ENCODE measurements at places on chromosomes 3 and 15.
A peak's percentile ranks its signal among the peaks of the same experiment; 100 is the strongest.

GRCh38 chr3:52463416-52463815 is 8.0 kb downstream of the NISCH start:
- DNase-seq, result no peak

DNA sequence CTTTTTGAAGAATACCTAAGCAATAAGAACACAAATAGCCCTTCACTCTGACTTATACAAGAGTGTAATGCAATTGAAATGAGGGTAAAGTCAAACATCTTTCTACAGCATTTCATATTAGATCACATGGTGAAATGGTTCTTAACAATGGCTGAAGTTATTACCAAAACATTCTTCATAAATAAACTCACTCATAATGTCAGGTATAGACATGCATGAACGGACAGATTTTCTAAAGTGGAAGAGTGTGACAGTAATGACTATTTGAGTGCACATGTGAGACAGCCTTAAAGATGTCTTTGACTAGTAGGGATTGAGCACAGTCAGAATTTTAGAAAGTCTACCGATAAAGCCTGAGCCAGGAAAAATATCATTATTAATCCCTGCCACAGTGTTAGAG is 471.0 kb downstream of the ZPLD1 start:
- DNase-seq, result no peak

- no peak for DNase-seq
Observed at GRCh38 chr3:76490064-76490463, 549.8 kb upstream of the ROBO2 start.

DNA sequence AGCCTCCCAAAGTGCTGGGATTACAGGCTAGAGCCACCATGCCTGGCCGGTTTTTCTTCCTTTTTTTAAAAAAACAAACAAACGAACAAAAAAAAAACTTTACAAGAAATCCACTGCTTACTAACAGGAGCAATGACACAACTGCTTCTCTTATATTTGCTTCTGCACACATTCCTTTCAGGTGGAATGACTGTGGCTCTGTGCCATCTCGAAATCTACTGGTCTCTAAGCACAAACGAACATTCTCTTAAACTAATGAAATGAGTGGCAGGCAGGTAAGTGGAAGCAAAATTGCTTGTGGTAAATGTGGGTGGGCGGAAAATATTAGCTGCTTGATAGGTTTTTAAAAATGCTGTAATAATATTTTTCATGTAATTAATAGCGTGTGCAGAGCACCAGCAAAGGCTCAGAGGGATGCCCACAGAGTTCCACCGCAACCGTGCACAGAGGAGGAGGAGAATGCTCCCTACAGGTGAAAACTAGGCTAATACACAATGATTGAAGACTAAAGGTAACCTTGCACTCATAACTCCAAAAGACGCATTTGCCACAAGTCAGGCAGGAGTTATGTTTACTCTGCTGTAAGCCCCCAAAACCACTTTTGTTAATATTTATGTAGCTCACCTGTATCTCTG is 77.4 kb downstream of the LSAMP start:
- DNase-seq, result no peak

DNA sequence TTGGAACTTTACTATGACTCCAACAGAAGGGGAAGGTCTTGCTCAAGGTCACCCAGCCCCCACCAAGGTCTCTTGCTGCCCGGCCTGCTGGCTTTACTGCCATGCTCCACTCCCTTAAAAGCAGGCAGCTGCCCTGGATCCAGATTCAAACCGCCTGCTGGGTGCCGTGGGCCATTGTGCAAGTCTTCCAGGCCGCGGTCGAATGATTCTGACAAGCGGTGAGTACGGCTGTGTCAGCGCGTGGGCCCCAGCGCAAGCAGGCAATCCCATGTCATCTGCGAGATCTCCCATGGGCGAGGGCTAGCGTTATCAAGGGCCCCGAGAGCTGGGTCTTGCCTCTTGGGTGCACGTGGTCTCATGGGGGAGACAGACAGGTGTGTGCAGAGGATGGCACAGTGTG is 37.6 kb downstream of the CORO2B start:
- no peak for DNase-seq

- DNase-seq, result no peak
Observed at GRCh38 chr3:176796371-176796770, 400.9 kb downstream of the TBL1XR1 start.

DNA sequence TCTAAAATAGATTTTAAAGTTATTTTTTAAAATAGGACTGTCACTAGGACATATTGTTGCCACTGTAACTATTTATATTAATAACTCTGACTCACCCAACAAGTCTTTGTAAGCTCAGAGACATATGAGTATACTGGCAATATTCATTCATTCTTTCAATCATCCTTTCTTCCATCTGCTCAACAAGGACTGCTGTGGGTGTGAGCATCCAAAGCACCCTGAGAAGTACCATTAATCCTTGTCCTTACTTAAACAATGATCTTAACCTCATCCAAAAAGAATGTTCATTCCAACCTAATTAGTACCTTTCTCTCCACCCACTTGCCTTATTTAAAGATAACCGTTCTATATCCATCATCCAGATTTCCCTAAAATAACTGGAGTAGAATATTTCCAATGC is 94.2 kb upstream of the PPP2R3A start:
- no peak for DNase-seq

- no peak for DNase-seq
Observed at GRCh38 chr3:99895703-99896441, 78.2 kb downstream of the CMSS1 start.

DNA sequence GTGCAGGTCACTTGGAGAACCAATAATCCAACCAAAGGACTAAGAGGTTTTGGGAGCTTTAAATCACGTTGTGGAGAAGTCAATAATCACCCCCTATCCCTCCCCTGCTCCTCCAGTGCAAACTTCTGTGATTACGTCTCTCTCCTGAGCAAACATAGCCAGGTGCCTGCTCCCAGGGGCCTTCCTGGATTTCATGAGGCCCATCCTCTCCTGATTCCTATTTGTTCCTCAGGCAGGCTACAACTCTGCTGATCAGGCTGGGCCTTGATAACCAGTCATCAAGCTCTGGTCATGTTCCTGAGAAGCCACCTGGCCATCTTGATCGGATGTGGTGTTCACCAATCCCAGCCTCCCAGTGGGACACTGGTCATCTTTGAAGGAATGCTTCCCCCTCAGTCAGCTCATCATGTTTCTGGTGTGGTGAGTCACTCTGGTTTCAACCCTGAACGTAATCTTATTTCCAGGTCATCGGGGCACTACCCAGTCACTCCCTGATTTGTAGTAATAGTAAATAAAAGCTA is 2.9 kb upstream of the ZNF710 start:
- DNase-seq, result no peak

GRCh38 chr3:81005992-81006391 is 755.5 kb downstream of the GBE1 start:
- no peak for DNase-seq

GRCh38 chr15:75348562-75349350 is 1.9 kb downstream of the NEIL1 start:
- DNase-seq, result no peak

GRCh38 chr15:59867086-59867855 is 136.8 kb upstream of the FOXB1 start:
- no peak for DNase-seq

DNA sequence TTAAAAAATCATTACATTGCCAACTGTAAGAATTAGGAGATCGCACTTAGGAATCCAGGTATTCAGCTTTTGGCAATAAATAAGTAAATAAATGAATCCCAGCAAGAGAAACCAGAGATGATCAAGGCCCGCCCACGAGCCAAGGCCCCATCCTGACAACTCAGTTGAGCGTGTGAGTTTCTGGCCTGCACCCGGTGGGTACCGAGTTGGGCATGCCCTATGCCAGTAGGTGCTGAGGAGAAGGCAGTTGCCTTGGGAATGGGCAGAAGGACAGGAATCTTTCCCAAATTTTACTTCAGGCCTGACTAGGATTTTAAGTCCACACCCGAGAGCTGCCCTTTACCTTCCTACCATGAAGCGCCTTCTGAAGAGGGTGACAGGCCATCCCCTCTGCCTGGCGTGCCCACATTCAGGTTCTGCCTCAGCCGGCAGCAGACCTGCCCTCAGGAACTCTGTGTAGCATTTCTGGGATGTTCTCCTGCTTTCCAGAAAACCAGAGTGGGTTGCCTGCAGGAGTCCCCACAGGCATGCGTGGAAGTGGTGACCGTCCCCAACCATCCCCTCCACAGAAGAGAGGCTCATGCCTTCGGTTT is 99.3 kb upstream of the ALDH1A3 start:
- DNase-seq, result no peak

DNA sequence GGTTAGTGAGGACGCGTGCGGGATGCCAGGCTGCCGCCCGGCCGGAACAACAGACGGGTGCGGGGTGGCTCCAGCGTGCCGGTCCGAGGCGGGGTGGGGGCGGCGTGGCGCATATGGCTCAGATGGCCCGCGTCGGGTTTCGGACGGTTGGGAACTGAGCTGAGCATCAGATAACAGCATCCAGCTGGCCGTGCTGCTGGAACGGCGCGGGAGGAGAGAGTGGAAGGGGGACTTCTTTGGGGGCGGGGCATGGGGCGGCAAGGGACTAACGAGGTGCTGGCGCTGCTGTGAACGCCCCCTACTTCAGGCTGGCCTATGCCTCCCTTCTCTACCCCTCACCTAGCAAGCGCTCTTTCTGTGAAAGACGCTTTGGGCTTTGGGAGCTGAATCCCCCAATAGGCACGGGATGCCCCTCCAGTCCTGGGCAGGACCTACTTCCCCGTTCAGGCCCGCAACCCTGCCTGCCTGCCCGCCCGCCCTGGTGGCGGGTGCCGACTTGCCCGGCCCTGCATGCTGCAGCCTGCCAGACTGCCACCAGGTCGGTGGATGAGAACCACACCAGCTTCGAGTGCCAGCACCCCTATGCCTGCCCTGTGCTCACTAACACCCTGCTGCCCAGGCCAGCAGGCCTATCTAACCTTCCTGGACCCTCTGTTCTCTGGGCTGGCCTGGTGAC is 542 bp downstream of the INKA1 start:
- peak; percentile 58 for DNase-seq

DNA sequence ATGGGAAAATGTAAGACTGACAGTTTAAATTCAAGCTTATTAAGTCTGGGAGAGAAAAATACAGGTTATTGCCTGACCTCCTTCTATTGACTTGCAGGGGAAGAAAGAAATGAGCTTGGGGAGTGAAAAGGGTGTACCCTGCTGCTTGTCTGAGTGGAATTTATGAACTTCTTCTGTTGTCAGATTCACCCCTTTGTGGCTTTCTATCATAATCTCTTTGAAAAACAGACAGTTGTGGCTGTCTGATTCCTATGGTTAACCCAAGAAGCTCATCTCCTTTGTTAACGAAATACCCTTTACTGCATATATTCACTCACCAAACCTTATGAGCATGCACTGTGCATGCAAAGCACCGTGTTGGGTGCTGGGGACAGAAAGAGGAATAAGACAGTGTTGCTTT is 22.5 kb downstream of the GPD1L start:
- no peak for DNase-seq

DNA sequence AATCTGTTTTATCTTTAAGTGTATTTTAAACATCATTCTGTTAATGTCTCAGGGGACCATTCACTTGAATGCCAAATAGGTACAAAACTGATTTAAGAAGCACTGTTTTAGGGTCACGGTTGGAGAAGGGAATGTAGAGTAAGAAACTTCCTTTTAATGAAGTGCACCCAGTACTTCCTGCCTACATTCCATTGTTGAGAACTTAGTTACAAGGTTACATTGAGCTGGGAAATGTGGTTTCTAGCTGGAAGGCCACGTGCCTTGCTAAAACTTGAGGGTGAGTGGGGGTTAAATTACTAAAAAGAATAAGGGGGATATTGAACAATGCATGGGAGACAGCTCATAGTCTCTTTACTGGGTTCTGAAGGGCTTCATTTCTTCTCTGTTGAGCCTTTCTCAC is 78.3 kb upstream of the TBC1D5 start:
- no peak for DNase-seq

DNA sequence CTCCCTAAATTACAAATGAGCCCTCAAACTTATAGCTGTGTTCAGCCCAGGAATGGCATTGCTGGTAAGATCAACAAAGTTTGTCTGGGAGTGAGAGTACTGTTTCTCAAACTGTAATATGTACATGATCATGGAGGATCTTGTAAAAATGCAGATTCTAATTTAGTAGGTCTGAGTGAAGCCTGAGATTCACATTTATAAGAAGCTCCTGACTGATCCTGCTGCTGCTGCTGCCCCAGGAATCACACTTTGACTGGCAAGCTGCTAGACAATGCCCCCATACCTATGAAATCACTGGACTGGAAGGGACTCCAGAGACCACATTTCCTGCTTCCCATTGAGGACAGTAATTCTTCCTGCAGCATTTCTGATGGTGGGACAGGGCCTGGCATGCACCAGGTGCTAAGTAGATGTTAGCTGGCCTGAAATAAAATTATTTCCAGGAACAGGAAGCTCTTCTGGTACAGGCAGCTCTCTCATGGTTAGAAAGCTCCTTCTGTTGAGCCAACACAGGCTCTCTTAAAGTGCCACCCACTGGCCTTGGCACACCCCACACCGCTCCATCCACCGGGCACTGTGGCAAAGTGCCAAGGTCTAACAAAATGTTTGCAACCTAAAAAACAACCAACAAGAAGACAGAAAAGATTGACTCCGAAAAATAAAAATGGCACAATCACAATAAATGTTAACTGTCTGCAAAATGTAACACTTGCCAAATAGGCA is 36.7 kb upstream of the ZNF710 start:
- no peak for DNase-seq

GRCh38 chr3:24678421-24678865 is 183.8 kb upstream of the THRB start:
- DNase-seq, result no peak

GRCh38 chr15:69722924-69723323 is 270.3 kb downstream of the RPLP1 start:
- DNase-seq, result no peak

- DNase-seq, result no peak
Observed at GRCh38 chr3:118472586-118472985, 562.1 kb downstream of the IGSF11 start.

GRCh38 chr15:77563623-77564156 is 69.0 kb downstream of the LINGO1 start:
- DNase-seq, result no peak

GRCh38 chr15:56040081-56041035 is 46.9 kb upstream of the NEDD4 start:
- no peak for DNase-seq

DNA sequence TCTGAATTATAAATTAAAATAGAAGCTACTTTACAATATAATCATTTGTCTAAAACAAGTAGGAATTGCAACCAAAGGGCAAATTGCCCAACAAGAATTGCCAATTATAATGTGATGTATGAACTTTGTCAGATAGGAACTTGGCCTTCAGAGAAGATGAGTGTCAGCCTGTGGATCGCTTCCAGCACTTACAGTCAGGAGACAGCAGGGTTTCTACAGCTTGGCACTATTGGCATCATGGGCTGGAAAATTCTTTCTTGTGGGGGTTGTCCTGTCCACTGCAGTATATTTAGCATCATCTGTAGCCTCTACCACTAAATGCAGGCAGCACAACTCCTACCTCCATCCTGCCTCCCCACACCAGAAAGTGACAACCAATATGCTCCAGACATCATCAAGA is 48.1 kb upstream of the CRBN start:
- no peak for DNase-seq

DNA sequence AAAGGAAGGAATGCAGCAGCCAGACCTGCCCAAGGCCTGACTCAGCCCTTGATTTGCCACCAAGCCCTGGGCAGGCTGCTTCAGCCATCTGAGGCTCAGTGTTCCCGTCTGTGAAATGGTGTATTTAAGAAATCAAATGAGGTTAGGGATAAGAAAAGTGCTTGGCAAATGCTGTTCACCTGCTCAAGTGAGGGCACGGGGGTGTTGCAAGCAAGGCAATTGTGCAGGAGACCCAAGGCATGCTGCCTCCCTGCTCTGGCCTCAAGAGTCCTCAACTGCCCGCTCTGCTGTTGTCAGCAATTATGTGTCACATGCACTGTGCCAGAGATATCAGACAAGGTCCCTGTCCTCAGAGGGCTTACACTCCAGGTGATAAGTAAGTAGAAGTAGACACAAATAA is 101.8 kb downstream of the TPRA1 start:
- no peak for DNase-seq

All from OCI-LY7 (cell line).